ENCODE measurements at places on chromosomes 2 and 18. TPM values are rescaled to one million over a fixed set of nuclear protein-coding genes. Genes with fewer than 3 reads are reported as not detected.

GRCh38 chr18:55102501-55102900, 143.2 kb upstream of the CCDC68 start:
- H3K36me3 ChIP-seq: no peaks in the 10 kb centered on the region
- no peak overlapping the region for H3K27ac ChIP-seq
- no peak overlapping the region for H3K4me3 ChIP-seq
- peaks cover 2% of the 10 kb centered on the region for H3K27me3 ChIP-seq
- H3K4me1 ChIP-seq: peaks cover 12% of the 10 kb centered on the region

GRCh38 chr18:10739152-10739551, 213.3 kb downstream of the NAPG start:
- H3K27me3 ChIP-seq: no peaks in the 10 kb centered on the region
- peaks cover 17% of the 10 kb centered on the region for H3K36me3 ChIP-seq
- no peak for DNase-seq
- no peak overlapping the region for H3K4me3 ChIP-seq

- H3K27me3 ChIP-seq: no peaks in the 10 kb centered on the region
- peaks cover 39% of the 10 kb centered on the region for H3K36me3 ChIP-seq
- no peak overlapping the region for H3K4me3 ChIP-seq
- H3K27ac ChIP-seq: no peak overlapping the region
- H3K4me1 ChIP-seq: no peaks in the 10 kb centered on the region
Measured at GRCh38 chr2:229855116-229855515, 66.7 kb downstream of the TRIP12 start.

The RAB6C gene
- 0.50 TPM for total RNA-seq

The MERTK gene
- total RNA-seq: 48.4 TPM

The RIT2 gene
- not detected for total RNA-seq

DNA sequence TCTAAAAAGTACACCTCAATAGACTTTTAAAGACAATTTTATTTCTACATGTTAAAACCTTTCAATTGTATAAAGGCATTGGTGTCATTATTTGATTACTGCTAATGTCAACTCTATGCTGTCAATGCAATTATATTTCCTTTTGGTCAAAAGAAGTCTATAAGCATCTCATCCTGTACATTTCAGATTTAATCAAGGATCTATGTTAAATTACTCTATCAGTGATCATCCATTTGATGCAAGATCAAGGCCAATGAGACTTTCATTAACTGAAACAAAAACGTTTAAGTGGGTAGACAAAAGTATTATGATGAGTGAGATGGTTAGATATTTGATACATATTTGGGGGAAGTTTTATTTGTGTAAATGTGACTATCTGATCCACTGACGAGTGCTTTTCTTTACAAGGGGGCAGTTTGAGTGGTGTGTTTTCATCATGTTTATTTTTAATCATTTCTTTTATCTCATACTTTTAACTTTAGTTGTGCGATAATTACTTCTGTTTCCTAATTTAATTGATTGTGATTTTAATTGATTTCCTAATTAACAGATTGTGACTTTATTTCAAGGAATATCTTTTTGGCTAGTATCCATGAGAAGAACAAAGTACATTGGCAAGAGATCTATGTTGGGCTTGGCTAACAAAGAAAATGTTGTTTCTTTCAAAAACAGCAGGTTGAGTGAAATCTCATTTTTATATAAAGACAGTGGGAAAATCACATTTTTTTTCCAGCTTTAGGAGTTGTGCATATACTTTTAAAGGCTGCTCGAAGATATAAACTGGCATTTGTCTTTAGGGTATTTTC, 1.1 kb downstream of the ARHGAP28 start:
- peak overlapping the region; percentile 1 for H3K27ac ChIP-seq
- peaks cover 49% of the 10 kb centered on the region for H3K4me1 ChIP-seq
- peaks cover 3% of the 10 kb centered on the region for H3K27me3 ChIP-seq
- no peaks in the 10 kb centered on the region for H3K36me3 ChIP-seq
- H3K4me3 ChIP-seq: peak overlapping the region; percentile 96

DNA sequence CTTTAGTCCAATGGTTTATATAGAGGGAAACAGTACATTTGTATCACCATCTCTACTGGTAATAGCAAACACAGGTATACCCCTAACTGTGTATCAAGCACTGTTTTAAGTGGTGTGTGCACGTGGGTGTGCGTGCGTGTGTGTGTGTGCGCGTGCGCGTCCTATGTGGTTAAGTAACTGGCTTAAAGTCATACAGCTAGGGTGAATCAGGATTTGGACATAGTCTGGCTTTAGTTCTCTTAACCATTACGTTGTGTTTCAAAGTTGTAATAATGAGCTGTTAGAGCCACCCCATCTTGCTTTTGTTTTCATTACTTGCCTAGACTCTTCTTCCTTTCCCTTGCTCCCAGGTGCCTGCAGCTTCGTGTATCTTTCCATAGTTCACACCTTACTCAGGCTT, 2.1 kb downstream of the HADHB start:
- H3K27ac ChIP-seq: peak overlapping the region; percentile 40
- H3K4me1 ChIP-seq: peaks cover 29% of the 10 kb centered on the region
- H3K4me3 ChIP-seq: peak overlapping the region; percentile 100

DNA sequence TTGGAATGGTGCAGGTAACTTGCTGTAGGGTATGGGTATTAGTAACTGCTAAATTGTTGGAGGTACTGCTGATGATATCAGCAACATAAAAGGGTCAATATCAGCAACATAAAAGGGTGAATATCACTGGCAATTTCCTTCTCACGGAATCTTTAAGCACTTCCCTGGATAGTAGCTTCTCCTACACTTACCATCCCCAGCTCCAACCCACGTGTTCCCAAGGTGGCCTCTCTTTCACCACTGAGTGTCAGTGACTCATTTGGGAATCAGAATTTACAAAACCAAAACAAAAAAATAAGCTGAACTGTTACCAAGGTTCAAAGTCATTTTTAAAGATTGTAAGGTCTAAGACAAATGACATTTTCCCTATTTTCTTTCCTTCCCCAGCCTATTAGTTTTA, 70.8 kb downstream of the LRP2 start:
- no peak overlapping the region for H3K4me3 ChIP-seq
- peaks cover 2% of the 10 kb centered on the region for H3K4me1 ChIP-seq
- peaks cover 3% of the 10 kb centered on the region for H3K27me3 ChIP-seq
- DNase-seq: no peak
- no peaks in the 10 kb centered on the region for H3K36me3 ChIP-seq
- no peak overlapping the region for H3K27ac ChIP-seq

The MATN3 gene
- 0.45 TPM for total RNA-seq

DNA sequence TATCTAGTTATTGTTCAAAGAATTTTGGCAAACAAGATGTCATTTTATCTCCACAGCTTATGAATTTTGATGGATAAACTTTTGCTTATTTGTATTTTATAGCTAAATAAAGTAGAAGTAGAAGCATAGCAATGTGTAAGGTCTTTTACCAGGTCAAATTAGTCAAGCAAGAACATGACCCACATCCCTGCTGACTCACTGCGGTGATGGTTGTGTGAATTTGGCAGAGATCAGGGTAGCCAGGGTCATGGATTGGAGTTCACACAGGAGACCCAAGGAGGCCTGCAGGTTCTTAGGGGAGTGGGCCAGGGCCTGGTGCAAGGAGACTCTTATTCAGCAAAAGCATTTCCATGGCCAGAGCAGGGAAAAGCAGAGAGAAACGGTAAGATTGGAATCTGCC, 18.7 kb downstream of the SP140 start:
- no peaks in the 10 kb centered on the region for H3K27me3 ChIP-seq
- no peaks in the 10 kb centered on the region for H3K36me3 ChIP-seq
- no peak overlapping the region for H3K27ac ChIP-seq
- no peaks in the 10 kb centered on the region for H3K4me1 ChIP-seq
- H3K4me3 ChIP-seq: no peak overlapping the region

The UPP2 gene
- total RNA-seq: not detected

- no peaks in the 10 kb centered on the region for H3K27me3 ChIP-seq
- peak overlapping the region; percentile 6 for H3K4me3 ChIP-seq
- H3K36me3 ChIP-seq: no peaks in the 10 kb centered on the region
- DNase-seq: peak; percentile 60
- peaks cover 65% of the 10 kb centered on the region for H3K4me1 ChIP-seq
Measured at GRCh38 chr2:239267288-239267951, 133.4 kb downstream of the HDAC4 start.

Data from type B pancreatic cell (in vitro differentiated cells).